ENCODE measurements at places on chromosomes 7 and 10. TPM values are rescaled to one million over a fixed set of nuclear protein-coding genes. Genes with fewer than 3 reads are reported as not detected.

- H3K36me3 ChIP-seq, result no peaks in the 10 kb centered on the region
- H3K4me3 ChIP-seq, result no peak overlapping the region
- H3K27me3 ChIP-seq, result no peaks in the 10 kb centered on the region
- peak overlapping the region; percentile 48 for H3K27ac ChIP-seq
These were observed 110.6 kb downstream of the RAB11FIP2 start for GRCh38 chr10:117936141-117936540.

DNA sequence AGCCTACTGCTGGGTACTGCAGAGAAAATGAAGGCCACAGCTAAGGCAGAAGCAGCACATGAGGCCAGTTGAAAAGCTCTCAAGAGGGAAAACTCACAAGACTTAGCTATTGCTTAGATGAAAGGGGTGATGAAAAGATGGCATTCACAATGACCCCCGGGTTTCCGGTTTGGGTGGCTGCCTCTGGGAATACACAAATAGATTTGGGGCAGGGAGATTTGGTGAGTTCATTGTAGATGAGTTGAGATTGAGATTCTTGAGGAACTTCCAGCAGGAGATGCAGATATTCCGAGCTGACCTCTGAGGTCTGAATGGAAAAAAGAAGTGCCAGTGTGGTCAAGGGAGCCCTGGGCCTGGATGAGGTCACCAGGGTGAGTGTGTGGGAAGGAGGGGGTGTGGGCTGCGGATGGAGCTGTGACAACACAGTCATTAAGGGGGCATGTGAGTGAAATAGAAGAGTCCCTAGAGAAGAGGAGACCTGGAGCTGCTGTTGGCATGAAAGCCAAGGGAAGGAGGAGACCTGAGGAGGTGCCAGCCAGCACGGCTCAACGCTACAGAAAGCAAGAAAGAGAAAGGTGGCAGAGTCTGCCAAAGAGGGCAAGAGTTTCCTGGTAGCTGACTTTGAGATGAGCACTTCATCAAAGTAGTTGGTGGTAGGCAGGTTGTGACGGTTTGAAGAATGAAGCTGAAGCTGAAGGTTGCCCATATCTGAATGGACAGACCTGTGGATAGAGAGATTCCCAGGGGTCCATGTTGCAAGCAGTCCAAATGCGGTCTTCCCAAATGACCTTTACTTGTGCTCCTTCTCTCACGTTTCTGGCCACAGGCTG is 43.7 kb downstream of the HIF1AN start:
- no peak overlapping the region for H3K4me3 ChIP-seq
- no peak overlapping the region for H3K27ac ChIP-seq
- H3K36me3 ChIP-seq, result no peaks in the 10 kb centered on the region

DNA sequence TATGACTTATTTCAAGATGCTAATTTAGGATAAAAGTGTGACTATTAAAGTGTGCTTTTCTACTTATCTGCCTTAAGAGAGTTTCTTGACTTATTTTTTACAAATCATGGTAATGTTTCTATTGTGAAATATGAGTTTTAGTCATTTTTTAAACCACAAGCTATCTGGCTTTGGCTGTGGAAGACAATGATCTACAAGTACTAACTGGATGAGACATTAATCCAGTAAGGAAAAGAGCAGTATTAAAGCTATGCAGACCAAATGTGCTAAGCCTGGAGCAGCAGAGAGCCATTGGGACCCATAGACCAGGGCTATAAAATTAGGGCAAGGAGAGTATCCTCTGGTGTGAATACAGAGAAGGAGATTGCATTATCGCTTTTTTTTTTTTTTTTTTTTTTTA is 92.4 kb downstream of the SEMA3A start:
- DNase-seq, result no peak
- H3K27me3 ChIP-seq, result no peaks in the 10 kb centered on the region
- no peak overlapping the region for H3K4me3 ChIP-seq
- H3K4me1 ChIP-seq, result no peaks in the 10 kb centered on the region
- H3K27ac ChIP-seq, result no peak overlapping the region

DNA sequence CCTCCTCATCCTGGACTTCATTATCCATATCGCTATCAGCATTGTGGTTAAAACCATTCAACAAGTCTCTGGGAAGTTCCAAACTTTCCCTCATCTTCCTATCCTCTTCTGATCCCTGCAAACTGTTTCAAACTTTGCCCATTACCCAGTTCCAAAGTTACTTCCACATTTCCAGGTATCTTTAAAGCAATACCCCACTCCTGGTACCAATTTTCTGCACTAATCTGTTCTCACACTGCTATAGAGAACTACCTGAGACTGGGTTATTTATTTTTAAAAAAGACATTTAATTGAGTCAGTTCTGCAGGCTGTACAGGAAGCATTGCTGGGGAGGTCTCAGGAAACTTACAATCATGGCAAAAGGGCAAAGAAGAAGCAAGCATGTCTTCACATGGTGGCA is 147.3 kb downstream of the ARL4A start:
- no peak overlapping the region for H3K27ac ChIP-seq
- H3K36me3 ChIP-seq, result no peaks in the 10 kb centered on the region
- no peaks in the 10 kb centered on the region for H3K4me1 ChIP-seq
- H3K4me3 ChIP-seq, result no peak overlapping the region
- no peaks in the 10 kb centered on the region for H3K27me3 ChIP-seq

- H3K36me3 ChIP-seq, result no peaks in the 10 kb centered on the region
- H3K4me3 ChIP-seq, result no peak overlapping the region
- no peaks in the 10 kb centered on the region for H3K4me1 ChIP-seq
- no peak overlapping the region for H3K27ac ChIP-seq
These were observed 712.1 kb downstream of the PHTF2 start for GRCh38 chr7:78510580-78511188.

- no peak overlapping the region for H3K27ac ChIP-seq
- H3K4me1 ChIP-seq, result no peaks in the 10 kb centered on the region
- no peak for DNase-seq
- no peaks in the 10 kb centered on the region for H3K27me3 ChIP-seq
- H3K36me3 ChIP-seq, result no peaks in the 10 kb centered on the region
These were observed 136.9 kb downstream of the SLIT1 start for GRCh38 chr10:97048649-97049427.

- H3K27ac ChIP-seq, result peak overlapping the region; percentile 49
- H3K4me3 ChIP-seq, result no peak overlapping the region
- no peaks in the 10 kb centered on the region for H3K4me1 ChIP-seq
- DNase-seq, result no peak
These were observed 16.7 kb downstream of the FAM107B start for GRCh38 chr10:14757986-14758385.

The PPP1R9A gene
- 30.6 TPM for total RNA-seq
